ENCODE measurements at places on chromosomes 1 and 21. TPM values are rescaled to one million over a fixed set of nuclear protein-coding genes. Genes with fewer than 3 reads are reported as not detected.

Gene ZMYM4
- 29.2 TPM for total RNA-seq

Gene LCE1F
- not detected for total RNA-seq

Gene GJA9
- not detected for total RNA-seq

Gene F5
- not detected for total RNA-seq

Gene F13B
- total RNA-seq = not detected

Gene FABP3
- not detected for total RNA-seq

Gene GDAP2
- total RNA-seq = 18.3 TPM
